ENCODE measurements at places on chromosomes 5 and 9.

- no peak for DNase-seq
Observed at GRCh38 chr9:77876091-77876490, 155.5 kb downstream of the GNAQ start.

- no peak for DNase-seq
Observed at GRCh38 chr5:102638316-102638715, 116.8 kb upstream of the PAM start.

GRCh38 chr9:87089506-87089905, 142.2 kb upstream of the GAS1 start:
- no peak for DNase-seq

DNA sequence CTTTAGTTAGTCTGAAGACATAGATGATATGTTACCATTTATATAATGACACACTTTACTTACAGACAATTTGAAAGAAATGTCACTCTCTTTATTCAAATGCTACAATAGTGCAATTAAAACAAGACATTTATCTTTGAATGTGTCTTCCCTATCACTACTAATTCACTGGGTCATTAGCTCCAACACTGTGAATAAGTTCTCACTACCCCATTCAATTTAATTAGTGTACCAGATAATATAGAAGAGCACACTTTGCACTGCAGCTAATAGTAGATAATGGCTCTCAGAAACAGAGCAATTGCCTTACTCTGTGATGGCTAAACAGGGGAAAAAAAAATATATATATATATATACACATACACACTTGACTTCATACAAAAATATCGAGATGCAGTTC, 497.0 kb downstream of the DTWD2 start:
- DNase-seq = no peak

Measured in omental fat pad (tissue), 4 donors.